ENCODE measurements at places on chromosomes 7 and 10. TPM values are rescaled to one million over a fixed set of nuclear protein-coding genes. Genes with fewer than 3 reads are reported as not detected.

DNA sequence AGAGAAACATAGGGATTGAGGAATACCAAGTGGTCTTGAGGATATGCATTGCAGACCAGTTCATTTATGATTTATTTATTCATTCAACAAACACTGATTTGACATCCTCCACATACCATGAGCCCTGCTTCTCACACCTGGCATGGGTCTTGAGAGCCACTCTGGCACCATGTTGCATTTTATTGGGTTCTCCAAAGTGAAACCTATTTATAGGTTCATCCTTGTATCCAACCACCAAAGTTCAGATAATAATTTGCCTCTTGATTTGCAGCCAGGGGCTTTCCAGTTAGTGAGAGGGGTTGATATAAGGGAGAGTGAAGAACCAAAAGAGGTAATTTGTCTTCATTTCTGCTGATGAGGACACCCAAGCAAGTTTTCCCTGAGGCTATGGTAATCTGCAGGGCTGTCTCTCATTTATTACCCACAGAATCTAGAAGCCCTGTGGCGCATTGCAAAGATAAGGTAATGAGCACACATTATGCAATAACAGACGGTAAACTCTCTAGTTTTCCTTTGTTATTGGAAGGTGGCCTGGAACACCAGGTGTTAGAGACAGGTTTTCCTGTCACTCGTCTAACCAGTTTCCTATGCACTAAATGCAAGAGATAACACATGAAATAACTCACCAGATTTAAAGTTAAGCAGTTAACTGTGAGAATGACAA is 28.8 kb upstream of the ICA1 start:
- H3K4me1 ChIP-seq, result peaks cover 8% of the 10 kb centered on the region
- H3K27ac ChIP-seq, result no peak overlapping the region
- H3K4me3 ChIP-seq, result no peak overlapping the region

DNA sequence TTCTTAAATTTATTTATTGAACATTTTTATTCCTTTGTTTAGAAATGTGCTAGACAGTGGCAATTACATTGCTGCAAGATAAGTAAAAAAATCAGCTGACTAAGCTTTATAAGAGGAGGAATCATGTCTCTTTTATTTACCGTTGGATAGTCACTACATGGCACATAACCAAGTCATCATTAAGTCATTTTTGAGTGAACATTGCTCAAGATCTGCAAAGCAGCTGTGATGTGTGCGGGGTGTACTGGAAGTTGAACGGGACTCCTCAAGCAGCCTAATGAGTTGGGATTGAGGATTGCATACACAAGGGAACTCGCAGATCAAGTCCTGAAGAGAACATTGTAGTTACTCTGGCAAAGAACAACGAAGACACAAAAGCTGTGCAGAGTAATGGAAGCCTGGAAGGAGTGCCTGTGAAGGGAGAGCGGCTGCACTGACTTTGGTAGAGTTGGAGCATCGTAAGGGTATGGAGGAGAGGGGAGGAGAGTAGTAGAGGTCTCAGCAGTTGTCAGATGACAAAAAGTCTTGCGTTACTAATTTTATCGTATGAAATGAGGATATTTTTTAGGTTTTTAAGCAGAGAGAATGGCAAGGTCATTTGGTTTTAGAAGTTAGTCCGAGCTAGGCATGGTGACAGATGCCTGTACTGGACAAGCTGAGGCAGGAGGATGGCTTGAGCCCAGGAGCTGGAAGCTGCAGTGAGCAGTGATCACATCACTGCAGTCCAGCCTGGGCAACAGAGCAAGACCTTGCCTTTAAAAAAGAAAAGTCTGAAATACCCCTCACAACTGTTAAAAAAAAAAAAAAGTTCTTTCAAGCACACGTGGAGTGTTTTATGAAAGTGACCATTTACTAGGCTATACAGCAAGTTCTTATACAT is 95.1 kb downstream of the BMPR1A start:
- peaks cover 3% of the 10 kb centered on the region for H3K27me3 ChIP-seq
- DNase-seq, result peak; percentile 61
- H3K4me1 ChIP-seq, result peaks cover 19% of the 10 kb centered on the region

GRCh38 chr7:71229699-71230098 is 97.8 kb downstream of the GALNT17 start:
- H3K27me3 ChIP-seq, result peaks cover 1% of the 10 kb centered on the region
- no peak overlapping the region for H3K27ac ChIP-seq
- H3K4me3 ChIP-seq, result no peak overlapping the region
- no peak for DNase-seq
- no peaks in the 10 kb centered on the region for H3K4me1 ChIP-seq

DNA sequence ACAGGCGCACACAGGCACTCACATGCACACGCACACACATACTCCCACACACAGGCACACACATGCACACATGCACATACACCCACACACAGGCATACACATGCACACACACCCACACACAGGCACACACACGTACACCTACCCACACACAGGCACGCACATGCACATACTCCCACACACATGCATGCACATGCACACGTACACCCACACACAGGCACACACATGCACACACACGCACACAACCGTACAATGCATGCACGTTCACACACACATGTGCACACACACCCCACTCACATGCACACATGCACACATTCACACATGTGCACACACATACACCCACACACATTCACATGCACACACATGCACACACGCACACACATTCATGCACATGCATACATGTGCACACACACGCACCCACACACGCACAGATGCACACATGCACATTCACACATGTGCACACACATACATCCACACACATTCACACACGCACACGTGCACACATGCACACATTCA is 59.3 kb downstream of the MKI67 start:
- H3K27me3 ChIP-seq, result no peaks in the 10 kb centered on the region
- no peaks in the 10 kb centered on the region for H3K36me3 ChIP-seq
- H3K4me3 ChIP-seq, result no peak overlapping the region

The SFTPA1 gene
- not detected for total RNA-seq

GRCh38 chr10:121127151-121127906 is 276.2 kb downstream of the WDR11 start:
- H3K36me3 ChIP-seq, result peaks cover 7% of the 10 kb centered on the region
- H3K4me1 ChIP-seq, result no peaks in the 10 kb centered on the region
- H3K27me3 ChIP-seq, result no peaks in the 10 kb centered on the region
- no peak overlapping the region for H3K27ac ChIP-seq

- no peak for DNase-seq
- no peak overlapping the region for H3K27ac ChIP-seq
- H3K27me3 ChIP-seq, result no peaks in the 10 kb centered on the region
- H3K4me1 ChIP-seq, result no peaks in the 10 kb centered on the region
- no peaks in the 10 kb centered on the region for H3K36me3 ChIP-seq
Measured at GRCh38 chr7:2326951-2327350, 12.7 kb upstream of the SNX8 start.

GRCh38 chr10:73964743-73965142 is 33.2 kb upstream of the VCL start:
- no peaks in the 10 kb centered on the region for H3K36me3 ChIP-seq
- no peak overlapping the region for H3K27ac ChIP-seq
- no peaks in the 10 kb centered on the region for H3K27me3 ChIP-seq
- H3K4me1 ChIP-seq, result peaks cover 52% of the 10 kb centered on the region
- DNase-seq, result no peak

DNA sequence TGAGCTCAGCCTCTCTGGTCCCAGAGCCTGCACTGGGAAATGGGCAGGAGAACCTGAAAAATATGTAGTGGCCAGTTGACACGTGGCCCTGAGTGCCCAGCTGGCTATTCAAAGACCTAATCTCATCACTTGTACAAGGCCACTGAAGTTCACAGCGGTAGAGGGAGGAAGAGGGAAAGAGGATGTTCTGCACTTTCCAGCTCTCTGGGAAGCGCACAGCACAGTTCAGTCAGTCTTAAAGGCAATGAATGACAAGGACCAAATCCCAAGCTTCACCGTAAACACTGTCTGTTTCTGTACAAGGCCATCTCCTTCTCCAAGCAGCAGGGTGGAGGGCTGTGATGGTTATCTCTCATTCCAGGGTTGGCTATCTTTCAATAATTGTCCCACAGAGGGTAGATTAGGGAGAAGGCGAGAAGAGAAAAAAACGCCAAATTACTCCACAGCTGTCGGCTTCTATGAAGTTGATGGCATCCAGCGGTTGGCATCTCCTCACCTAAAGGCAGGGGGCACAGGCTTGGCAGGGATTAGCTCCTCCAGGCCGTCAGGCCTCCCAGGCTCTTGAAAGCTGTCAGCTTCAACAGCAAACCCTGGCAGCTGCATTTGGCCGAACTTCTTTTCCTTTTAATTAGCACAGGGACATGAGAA is 10.6 kb downstream of the SFMBT2 start:
- DNase-seq, result no peak
- H3K36me3 ChIP-seq, result no peaks in the 10 kb centered on the region
- no peak overlapping the region for H3K27ac ChIP-seq
- no peaks in the 10 kb centered on the region for H3K27me3 ChIP-seq
- H3K4me1 ChIP-seq, result no peaks in the 10 kb centered on the region

DNA sequence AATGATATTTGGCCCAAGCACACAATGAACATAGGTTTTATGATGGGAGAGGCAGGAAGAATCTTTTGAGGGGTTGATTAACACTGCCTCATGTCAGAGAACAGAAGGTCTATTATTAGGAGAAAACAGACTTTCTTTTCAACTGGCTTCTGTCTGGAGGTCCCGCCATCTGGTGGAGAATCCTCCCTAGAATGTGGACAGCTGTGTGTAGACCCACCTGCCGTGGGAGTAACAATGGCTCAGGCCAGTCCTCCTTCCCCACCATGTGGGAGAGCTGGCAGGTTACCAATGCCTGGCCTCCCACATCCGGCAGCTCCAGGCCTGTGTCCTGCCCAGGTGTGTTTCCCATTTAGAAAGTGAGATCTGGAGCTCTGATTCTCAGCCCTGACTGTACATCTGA is 70.4 kb upstream of the AOAH start:
- DNase-seq, result no peak
- H3K4me3 ChIP-seq, result no peak overlapping the region
- H3K27me3 ChIP-seq, result peaks cover 2% of the 10 kb centered on the region
- no peak overlapping the region for H3K27ac ChIP-seq
- H3K4me1 ChIP-seq, result no peaks in the 10 kb centered on the region

GRCh38 chr7:47415318-47416212 is 166.3 kb downstream of the TNS3 start:
- H3K4me1 ChIP-seq, result peaks cover 15% of the 10 kb centered on the region
- H3K27ac ChIP-seq, result no peak overlapping the region
- H3K27me3 ChIP-seq, result peaks cover 7% of the 10 kb centered on the region

The DIP2C gene
- 24.6 TPM for total RNA-seq

DNA sequence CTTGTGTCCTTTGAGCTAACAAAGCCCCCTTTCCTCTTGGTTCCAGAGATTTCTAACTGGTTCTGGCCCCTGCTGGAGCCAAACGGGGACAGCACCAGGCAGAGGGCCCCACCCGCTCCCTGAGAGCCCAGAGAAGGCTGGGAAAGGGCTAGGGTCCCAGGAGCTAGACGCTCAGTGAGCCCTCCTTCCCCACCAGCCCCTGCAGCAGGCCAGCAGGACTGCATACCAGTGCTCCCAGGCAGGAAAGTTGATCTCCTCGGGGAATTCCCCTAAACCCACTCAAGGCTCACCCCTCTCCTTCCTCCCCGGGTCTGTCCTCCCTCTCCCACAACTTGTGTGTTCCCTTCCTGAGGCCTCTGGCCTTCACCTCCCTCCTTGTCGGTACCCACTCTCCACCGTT is 47.7 kb downstream of the PAX2 start:
- peaks cover 63% of the 10 kb centered on the region for H3K27me3 ChIP-seq
- no peaks in the 10 kb centered on the region for H3K36me3 ChIP-seq
- H3K27ac ChIP-seq, result no peak overlapping the region
- no peak overlapping the region for H3K4me3 ChIP-seq
- no peaks in the 10 kb centered on the region for H3K4me1 ChIP-seq
- DNase-seq, result no peak

The TMEM243 gene
- total RNA-seq, result 16.9 TPM

DNA sequence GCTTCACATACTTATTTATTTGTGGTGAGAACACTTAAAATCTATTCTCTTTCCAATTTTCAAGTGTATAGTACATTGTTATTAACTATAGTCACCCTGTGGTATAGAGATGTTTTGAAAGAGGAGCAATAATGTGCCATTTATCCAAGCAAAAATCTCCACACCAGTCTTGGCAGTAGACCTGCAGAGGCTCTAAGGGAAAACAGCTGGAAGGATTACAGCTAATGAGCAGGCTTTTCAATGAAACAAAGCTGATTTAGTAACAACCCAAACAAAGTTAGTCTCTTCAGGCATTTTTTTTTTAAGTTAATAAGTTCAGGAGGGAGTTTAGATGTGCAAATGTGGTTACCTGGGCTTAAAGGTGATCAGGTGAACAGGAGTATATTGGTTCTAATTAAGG is 101.9 kb downstream of the EVX1 start:
- no peak for DNase-seq
- peaks cover 27% of the 10 kb centered on the region for H3K4me1 ChIP-seq
- H3K27me3 ChIP-seq, result peaks cover 27% of the 10 kb centered on the region
- no peak overlapping the region for H3K4me3 ChIP-seq

DNA sequence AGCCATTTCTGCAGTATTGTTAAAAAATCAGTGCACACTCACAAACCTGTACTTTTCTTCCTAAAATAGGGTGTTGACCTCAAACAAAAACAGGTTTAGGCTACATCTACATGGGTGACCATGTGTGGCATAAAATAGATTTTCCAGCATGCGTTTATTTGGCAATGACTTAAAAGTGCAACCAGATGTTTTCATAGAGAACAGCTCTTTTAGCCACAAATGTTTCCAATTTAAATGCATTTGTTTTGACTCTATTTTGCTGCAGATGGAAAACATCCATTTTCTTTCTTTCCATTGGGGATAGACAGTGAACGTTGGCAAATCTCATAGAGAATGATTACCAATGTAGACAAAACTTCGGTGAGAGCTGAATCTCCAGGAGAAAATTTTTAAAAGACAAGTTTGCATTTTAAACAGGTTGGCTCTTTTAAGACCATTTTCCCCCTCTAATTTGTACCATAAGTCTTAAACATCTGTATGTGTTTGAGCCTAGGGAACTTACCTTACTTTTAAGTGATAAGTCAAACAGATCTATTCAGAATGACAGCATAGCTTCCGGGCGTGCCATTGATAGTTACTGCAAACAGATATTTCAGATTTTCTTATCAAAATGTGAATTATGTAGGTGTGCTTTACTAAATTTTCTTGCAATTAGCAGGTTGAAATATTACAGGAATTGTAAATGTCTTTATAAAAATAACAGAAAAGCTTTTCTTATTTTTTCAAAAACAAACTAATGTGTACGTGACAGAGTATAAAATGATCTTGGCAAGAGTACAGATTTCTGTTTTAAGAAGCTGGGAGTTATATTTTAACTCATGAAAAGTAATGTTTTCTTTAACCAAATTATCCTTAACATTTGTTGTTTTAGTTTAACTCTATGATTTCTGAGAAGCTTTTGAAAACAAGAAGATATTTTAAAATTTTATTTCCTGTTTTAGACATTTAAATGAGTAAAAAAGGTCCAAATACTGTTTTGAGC is 144.9 kb downstream of the HGF start:
- H3K4me3 ChIP-seq, result no peak overlapping the region
- DNase-seq, result no peak
- H3K27me3 ChIP-seq, result no peaks in the 10 kb centered on the region

The SVIL gene
- total RNA-seq, result 0.47 TPM

GRCh38 chr10:76892766-76893479 is 744.7 kb downstream of the KCNMA1 start:
- no peak for DNase-seq
- H3K36me3 ChIP-seq, result peaks cover 15% of the 10 kb centered on the region
- no peak overlapping the region for H3K4me3 ChIP-seq
- no peaks in the 10 kb centered on the region for H3K27me3 ChIP-seq
- no peak overlapping the region for H3K27ac ChIP-seq

The AASS gene
- 8.0 TPM for total RNA-seq
